ENCODE measurements at places on chromosomes 12 and 14.

GRCh38 chr12:124294780-124295341, at the start of gene RFLNA:
Gene RFLNA (plus strand): TSS chr12:124295093. CDS start chr12:124295430, 337 bp downstream.
- no peak for DNase-seq

DNA sequence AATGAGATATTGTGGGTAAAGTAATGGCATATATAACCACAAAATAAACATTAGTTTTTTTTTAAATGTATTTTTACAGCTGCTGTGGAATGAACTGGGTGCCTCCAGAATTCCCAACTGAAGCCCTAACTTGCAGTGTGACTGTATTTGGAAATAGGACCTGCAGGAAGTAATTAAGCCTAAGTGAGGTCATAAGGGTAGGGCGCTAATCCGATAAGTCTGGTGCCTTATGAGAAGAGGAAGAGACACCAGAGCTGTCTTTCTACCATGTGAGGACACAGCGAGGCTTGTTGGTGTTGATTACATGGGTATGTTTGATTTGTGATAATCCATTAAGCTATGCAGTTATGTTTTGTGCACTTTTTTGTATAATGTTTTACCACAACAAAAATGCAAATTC, 136.8 kb downstream of the TPH2 start:
- no peak for DNase-seq

DNA sequence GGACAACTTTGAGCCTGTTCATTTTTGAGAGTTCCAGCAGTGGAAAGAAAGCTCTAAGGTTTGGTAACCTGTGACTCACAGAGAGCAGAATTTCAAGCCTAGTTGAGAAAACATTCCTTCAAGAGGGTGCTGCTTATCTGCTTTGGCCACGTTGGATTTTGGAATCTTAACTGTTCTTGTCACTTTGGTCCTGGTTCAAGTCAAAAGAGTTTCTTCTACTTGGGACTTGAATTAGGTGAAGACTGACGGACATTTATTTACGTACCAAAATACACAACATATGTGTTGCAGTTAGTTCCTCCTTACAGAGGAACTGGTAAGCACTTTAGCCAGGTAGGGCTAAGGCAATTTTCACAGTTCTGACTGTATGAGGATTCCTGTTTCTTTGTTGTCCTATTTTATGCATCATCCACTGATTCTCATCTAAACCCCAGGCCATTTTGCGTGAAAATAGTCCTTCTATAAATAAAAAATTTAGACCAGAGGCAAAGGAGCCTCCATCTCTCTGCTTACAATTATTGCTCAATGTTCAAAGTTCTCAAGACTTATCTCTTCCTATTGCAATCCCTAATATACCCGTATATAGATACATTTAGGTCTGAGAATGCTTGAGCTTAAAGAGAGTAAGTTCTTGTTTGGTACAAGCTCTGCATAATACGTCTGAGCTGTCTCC, 580.9 kb downstream of the DIO2 start:
- DNase-seq, result no peak

GRCh38 chr12:100199347-100200149, 1.1 kb upstream of the ACTR6 start:
- DNase-seq, result no peak

DNA sequence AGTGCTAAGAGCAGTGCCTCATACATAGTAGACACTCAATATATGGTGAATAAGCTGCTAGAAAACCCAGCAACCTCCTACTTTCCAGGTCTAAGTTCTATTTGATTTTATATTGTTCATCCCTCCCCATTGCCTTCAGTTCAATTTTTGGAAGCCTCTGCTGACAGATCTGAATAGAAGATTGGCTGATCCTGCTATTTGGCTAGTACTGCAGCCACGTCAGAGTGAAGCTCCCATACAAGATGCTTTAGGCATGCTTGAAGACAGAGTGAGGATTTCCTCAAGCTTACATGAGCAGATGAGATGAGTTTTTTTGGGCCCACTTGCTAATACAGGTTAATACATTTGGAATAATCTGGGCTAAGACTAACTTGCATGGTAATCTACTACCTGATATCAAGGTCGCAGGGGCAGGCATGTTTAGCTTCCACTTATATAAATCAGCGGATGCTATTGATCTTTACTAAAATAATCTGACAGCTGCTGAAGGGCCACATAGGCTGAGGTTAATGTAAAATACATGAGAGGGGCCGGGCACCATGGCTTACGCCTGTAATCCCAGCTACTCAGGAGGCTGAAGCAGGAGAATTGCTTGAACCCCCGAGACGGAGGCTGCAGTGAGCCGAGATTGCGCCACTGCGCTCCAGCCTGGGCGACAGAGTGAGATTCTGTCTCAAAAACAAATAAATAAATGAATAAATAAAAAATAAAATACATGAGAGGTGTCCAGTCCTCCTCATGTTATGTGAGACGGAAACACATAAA, 15.9 kb upstream of the AEBP2 start:
- no peak for DNase-seq

DNA sequence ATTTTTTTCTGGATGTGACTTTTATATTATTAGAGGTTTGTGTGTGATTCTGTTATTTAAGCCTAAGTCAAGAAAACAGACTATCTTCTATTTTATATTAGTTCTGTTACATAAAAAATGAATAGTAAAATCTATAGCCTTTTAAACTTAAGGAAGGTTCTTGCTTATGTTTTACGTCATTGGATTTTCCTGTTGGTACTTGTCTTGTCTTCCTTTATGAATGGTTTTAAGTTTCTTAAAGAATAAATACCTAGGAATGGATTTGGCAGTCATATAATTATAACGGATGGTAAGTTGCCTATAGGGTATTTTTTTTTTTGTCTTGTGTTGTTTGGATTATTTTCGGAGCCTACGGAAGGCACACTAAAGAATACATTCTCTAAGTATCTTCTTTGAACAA, 161.8 kb upstream of the PTPRQ start:
- DNase-seq, result no peak

- DNase-seq, result no peak
Measured at GRCh38 chr14:34643361-34643760, 13.4 kb upstream of the SNX6 start.

DNA sequence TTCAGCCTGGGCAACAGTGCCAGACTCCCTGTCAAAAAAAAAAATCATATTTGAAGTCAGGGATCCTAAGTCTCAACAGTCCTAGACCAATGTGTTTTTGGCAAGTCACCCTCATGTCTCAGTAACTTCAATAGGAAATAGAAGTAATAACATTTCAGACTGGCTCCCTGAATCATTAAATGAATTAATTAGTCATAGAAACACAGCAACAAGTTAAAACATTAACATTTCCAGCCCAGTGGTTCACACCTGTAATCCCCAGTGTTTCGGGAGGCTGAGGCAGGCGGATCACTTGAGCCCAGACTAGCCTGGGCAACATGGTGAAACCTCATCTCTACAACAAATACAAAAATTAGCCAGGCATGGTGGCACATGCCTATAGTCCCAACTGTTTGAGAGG, 125.2 kb downstream of the GTF2A1 start:
- DNase-seq, result no peak

DNA sequence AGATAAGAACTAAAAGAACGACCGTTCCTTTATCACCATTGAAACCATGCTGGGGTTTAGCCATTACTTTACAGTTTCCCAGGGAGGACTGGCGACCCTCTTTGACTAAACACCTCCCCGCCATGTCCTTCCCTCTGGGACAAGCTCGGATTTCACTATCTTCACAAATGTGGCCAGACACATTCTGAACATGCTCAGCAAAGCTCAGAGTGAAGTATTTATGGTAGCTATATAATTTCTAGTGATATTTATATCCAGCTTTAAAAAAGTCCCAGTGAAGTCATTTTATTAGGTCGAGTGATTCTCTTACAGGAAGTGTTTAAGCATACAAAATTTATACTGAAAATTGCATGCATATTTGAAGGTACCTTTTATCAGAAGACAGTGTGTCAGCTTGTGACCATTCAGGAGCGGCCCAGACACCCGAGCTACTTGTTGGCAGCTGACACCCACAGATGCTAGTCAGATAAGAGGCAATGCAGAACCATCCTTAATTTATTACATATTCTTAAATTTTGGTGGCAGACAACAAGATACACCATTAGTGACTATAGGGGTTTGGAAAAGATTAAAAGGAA, 36.8 kb downstream of the NIN start:
- no peak for DNase-seq

- no peak for DNase-seq
Measured at GRCh38 chr12:100632445-100632892, 59.0 kb downstream of the GAS2L3 start.

DNA sequence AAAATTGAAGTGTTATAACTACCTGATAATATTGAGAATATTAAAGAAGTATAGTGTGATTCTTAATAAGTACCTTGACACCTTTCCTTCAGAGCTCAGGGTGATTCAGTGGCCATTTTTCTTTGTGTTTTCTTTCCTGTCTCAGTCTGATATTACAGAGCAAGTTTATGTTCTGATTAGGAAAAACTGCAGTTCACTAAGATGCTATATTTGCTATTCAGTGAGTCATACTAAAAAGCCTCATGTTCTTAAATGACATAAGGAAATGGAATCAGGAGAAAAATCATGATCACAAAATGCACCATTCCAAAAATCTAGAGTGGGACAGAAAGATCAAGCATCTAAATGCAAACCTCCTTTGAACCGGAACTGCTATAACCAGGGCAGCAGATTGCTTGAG, 390.6 kb upstream of the ATP2B1 start:
- no peak for DNase-seq

DNA sequence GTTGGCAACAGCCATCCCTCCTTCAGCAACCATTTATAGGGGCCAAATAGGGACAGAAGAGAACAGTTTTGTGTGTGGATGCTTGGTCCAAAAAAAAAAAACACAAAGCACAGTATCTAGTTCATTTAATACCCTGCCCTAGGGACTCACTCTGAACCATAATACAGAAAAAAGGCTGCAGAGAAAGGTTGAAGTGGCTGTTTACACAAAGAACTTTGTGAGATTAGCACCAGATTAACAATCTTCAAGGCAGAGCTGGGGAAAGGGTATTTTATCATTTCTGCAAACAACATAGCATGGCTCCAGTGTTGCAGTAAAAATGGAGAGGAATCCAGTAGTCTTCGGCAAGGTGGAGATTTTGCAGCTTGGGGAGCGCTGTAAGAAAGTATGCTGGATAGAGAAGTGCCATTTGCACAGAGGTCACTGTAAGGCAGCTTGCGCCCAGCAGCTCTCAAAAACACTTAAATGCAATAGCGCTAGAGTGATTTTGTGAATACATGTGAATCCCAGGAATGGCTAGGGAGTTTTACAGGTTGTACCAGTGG, 124.2 kb upstream of the PLEKHA5 start:
- DNase-seq, result no peak

- DNase-seq, result no peak
Measured at GRCh38 chr12:58919231-58920101, 838 bp downstream of the LRIG3 start.

DNA sequence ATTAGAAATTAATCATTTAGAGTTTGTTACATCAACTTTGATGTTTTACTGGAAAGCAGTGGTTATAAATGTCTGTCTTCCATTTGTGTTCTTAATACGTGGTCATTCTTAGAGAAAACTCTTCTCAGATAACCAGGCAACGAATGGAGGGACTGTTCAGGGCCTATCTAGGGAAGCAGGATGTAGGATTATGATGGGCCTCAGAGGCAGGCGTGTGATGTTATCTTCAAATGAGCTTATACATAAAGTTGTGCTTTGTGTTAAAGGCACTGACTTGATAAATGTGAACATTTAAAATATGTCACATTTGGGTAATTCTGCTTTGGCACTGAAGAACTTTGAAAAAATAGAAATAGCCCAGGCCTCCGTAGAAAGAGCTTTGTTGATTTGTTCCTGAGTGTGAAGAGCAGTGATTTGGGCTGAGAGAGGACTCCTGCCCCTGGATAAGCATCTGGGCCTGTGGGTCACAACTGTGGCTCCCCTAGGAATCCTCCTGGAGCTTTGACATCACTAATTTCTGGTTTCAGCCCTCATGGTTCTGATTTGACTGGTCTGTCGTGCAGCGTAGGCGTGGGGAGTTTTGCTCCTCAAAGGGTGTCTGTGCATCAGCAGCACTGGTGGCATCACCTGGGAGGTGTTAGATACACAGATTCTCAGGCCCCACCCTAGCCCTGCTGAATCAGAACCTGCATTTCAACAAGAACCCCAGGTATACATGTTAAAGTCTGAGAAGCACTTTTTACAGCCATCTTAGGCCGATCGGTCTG, 55.4 kb downstream of the SAMD4A start:
- no peak for DNase-seq

DNA sequence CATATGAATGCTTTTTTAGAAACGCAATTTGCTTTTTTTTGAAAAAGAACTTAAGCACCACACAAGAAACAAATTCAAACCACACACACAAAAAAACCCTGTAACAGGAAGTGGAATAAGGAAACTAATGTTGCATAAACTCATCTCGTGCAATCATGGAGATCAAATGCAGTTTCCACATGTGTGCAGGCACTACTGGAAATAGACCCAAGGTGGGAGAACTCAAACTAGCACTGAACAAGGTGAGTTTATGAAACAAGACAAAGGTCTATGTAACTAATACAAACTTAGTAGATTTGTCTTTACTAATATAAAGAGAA, 17.5 kb downstream of the NIN start:
- DNase-seq, result no peak

DNA sequence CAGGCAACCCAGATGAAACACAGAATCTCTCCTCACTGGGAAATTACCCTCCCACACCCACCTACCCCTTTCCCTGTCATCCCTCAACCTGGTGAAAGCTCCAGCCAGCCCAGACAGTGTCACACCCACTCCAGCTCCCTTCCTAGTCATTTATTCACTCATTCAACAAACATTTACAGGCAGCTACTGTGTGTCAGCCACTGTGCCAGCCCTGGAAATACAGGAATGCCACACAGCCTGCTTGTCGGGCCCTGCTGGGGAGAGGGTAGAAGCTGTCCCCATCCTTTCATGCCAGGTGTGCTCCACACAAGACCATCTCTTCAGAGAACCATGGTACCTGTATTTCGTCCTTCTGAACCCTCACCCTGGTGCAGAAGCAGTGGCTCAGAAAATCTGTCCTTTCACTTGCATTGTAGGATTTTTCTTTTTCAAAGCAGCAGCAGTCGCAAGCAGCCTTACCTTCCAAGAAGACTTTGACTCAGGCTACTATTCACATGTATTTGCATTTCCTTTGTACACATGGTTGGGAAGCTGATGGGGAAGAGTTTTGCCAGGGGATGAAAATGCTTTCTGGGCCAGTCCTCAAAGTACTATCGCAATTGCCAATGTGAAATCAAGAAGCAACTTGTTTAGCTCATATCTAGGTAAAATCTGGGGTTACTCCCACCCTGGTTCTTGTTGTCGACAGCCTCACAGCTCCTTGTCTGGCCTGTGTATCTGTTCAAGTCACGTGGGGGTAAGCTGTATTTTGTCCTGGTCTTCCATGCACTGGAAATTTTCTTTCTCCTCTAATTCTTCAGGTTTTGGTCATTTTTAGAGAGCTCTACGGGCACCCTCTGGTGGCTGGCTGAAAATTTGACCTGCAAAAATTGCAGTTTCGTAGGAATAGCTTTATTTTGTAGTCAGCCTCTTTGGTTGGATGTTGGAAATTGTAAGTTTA, 147.4 kb upstream of the EGLN3 start:
- peak; percentile 14 for DNase-seq

DNA sequence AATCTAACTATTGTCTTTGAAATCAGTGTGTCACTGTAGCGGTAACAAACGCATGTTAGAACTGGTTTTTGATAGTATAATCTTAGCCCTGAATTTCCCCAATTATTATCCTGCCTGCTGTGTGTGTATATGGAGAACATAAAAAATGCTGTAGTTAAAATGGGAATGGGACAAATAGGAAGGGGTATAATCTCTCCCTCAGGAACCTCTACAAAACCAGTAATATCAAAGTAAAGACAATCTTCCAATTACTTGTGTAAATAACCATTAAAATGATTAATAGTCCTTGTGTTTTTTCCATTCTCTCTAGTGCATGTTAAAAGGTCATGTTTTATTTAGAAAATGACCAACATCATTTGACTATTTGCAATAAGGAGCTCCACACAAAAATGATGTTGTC, 200.1 kb upstream of the TMTC1 start:
- no peak for DNase-seq

Data from AG09319 (cell line).